Omental fat pad (tissue), 4 donors: ENCODE measurements at places on chromosomes 3 and 15.

DNA sequence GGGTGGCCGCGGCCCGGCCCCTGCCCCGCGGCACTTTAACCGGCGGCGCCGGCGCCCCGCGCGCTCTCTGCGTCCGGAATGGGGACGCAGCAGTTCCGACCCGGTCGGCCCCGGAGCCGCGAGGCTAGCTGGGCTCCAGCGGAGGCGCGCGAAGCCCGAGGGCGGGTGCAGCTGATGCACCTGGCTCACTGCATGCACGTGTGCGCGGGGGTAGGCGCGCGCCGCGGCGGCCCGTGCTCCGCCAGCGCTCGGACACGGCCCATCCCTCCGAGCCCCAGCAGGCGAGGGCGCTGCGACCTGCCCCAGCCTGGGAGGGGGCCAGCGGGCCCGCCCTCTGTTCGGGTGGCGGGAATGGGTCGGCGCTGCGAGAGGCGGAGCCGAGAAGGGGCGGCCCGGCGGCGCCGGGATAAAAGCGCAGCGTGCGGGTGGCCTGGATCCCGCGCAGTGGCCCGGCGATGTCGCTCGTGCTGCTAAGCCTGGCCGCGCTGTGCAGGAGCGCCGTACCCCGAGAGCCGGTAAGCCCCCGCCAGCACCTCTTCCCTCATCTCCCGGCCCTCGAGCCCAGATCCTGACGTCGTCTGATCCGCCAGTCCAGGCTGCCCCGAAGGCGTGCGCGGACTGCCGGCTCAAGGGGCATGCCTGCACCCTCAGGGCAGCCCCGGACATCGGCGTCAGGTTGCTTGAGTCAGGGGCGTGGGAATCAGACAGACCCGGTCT lies at the start of the genes CHDH and IL17RB:
TSS of gene CHDH (minus strand) at position 286 of the 717 bp plus-strand sequence. CDS start 22,411 bp downstream, outside the sequence.
TSS of gene IL17RB (plus strand) at position 435 of the 717 bp plus-strand sequence. CDS start at position 456, 21 bp downstream.
- DNase-seq: no peak

DNA sequence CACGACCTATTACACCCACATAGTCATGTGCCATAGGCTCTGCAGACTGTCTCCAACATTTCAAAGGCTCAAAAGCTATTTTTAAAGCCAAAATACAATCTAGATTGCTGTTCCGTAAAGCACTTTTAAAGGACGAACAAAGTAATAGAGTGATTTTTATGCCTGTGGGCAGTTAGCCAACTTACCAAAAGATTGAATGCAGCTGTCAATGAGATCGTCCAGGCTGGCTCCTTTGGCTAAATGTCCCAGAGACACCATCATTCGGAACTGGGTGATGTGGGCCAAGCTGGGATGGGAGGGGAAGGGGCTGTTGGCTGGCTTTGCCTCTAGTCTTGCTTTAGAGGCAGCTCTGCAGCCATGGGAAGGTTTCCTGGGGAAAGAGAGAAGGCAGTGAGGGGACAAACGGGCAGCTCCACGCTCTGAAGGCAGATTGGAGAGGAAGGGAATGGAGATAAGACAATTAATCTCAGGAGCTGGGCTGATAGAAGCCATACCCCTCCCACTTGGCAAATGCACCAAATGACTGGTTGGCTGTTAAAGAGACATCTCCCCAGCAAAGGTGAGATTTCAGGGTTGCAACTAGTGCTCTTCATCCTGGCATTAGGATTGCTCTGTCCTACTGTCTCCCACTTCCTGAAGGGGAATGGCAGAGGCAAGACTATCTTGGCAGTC lies 4.8 kb downstream of the RASGRP1 start:
- no peak for DNase-seq

- DNase-seq: no peak
These were observed 203.3 kb downstream of the TP63 start for GRCh38 chr3:189834462-189834861.

DNA sequence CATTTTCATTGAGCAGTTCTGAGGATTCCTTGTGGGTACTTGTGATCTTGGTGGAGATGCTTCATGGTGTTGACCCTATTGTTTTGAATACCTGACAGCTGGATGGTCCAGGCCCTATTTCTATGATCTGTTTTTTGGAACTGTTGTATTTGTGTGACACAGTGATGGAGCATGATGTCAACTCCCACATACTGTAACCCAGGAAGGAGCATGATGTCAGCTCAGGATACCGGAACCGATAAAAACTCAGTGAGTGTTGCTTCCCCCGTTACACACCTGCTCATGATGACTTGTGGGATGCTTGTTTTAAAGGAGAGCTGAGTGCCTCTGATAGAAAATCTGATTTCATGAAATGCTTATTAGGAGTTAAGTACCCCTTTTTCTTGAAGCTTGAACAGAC lies 45.1 kb downstream of the ZBTB38 start:
- DNase-seq: no peak

- DNase-seq: no peak
These were observed 7.0 kb upstream of the OXTR start for GRCh38 chr3:8776406-8776805.

GRCh38 chr15:47603026-47603425 lies 114.3 kb upstream of the SEMA6D start:
- DNase-seq: no peak

GRCh38 chr3:48451270-48451669 lies 4.7 kb downstream of the ATRIP start:
- no peak for DNase-seq
